ENCODE measurements at places on chromosomes 2 and 18.
A peak's percentile ranks its signal among the peaks of the same experiment; 100 is the strongest.

- DNase-seq, result no peak
Observed at GRCh38 chr18:8212896-8213780, 396.1 kb upstream of the RAB12 start.

DNA sequence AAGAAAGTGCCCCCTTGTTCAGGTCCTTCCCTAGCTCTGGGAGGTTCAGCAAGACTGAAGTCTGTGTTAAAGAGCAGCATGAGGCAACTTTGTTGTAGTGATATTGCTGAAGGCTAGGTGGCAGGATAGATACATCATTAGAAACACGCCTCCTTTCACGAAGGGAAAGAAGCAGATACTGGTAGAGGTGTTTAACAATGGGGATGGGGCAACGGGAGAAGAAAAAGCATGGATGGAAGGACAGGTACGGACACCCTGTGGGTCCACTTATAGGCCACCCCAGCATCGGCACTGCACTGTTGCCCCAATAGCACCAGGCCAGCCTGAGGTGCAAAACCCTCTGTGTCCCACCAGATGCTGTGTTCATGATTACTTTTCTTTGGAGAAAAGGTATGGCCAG is 3.5 kb upstream of the IGFBP5 start:
- no peak for DNase-seq

GRCh38 chr2:217673627-217674026 is 329.2 kb downstream of the TNS1 start:
- DNase-seq, result no peak

- no peak for DNase-seq
Observed at GRCh38 chr2:102844911-102845310, 83.1 kb downstream of the TMEM182 start.

DNA sequence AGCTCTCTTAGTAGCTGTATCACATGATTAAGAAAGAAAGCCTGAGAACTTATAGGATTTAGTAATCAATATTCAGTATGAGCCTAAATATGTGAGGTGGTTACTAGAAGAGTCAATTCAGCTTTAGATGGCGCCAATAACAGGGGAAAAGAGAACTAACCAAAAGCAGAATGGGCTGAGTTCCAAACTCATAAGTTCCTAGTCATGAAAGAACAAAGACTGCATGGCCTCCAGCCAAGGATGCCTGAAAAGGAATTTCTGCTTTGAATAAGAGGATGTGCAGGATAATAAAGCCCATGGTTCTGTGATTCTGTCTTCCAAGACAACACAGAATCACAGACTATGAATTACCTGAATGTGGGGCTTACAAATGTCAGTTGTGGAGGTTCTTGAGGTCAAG is 196.5 kb downstream of the SATB2 start:
- DNase-seq, result no peak

DNA sequence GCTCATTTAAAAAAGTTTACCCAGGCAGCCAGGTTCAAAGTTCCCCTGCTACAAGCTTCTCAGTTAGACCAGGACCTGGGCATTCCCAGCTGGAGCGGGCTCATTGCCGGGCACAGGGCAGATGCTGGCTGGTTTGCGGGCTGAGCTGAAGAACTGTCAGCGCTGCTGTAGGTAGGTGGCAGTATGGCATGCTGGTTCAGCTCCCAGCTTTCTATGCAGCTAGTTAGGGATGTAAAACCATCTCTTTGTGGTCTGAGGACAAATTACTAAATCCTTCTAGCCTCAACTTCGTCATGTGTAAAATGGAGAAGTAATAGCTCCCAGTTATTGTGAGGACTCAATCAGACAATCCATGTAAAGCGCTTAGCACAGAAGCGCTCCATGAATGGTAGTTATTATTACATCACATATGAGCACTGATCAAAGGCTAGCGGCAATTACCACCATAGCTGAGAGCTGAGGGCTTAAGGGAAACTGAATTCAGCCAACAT is 2.4 kb upstream of the LDLRAD4 start:
- peak; percentile 55 for DNase-seq

GRCh38 chr2:216016581-216016980 is 3.2 kb upstream of the MREG start:
- no peak for DNase-seq

DNA sequence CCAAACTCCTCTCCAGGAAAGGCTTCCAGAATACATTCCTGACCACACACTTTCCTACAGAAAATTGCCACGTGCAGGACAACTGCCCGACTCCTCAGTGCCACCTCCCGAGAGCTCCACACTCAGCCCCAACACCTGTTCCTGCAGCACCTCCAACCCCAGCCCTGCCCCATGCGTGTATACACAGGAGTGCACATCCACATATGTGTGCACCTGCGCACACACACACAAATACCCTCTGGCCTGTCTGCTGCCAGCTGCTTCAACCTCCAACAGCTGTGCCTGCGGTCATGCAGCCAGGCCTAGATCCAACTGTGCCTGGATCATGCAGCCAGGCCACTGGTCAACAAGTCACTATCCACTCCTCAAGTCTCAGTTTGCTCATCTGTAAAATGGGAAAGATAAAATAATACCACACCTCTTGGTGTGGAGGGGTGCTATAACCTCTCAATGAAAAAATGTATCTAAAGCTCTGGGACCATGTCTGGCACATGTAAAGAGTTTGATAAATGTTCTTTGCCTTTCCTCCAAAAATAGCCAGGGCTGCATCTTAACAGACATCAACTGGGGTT is 152.1 kb upstream of the ID2 start:
- no peak for DNase-seq

- no peak for DNase-seq
Observed at GRCh38 chr2:52463457-52463856, 1304.1 kb upstream of the CHAC2 start.

- DNase-seq, result no peak
Observed at GRCh38 chr2:47344890-47345589, 57.9 kb upstream of the MSH2 start.

DNA sequence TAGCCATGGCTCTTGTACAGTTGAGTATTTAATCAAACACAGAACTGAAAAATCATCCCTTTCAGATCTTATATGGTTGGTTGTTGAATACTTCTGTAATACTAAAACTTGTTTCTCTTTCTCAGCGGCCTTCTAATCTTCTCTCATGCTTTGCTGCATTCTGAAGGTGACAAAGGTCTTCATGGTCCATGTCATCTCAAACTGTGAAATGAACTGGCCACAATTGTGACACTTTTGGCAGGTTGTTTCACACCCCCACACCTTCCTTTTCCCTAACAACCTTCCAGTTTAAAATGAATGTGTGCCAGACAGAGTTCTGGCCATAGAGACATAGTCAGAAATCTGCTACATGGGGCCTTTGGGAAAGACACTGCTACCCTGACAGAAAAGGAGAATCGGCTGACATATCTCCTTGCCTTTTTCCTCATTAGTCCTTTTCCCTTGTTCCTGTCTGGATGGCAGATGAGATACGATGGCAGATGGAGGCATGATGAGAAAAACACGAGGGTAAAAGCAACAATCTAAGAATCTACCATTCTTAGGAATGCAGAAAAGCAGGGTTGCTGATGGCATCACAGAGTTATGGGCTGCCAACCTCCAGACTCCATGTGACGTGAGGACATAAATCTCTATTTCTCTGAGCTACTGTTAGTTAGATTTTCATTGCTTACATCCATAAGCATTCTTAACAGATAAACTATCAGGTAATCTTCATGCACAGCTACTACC is 106.5 kb downstream of the PIGN start:
- no peak for DNase-seq

GRCh38 chr2:207501802-207502576 is 27.8 kb upstream of the CREB1 start:
- DNase-seq, result no peak

GRCh38 chr18:24086082-24086481 is 52.8 kb upstream of the CABYR start:
- no peak for DNase-seq

DNA sequence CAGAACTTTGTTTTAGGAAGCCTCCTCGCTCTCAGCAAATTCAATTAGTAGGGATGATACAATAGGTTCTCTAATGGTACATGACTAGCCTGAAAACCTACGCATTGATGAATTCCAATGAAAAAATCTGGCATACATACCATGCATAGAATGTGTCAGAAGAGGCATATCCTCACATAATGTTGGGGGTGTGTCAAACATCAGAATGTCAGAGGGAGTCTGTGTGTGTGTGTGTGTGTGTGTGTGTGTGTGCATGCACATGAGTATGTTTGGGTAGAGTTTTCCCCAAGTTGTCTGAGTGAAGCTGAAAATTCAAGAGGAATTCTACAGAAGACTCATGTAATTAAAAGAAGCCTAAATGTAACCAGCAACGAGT is 78.5 kb downstream of the FIGN start:
- no peak for DNase-seq

DNA sequence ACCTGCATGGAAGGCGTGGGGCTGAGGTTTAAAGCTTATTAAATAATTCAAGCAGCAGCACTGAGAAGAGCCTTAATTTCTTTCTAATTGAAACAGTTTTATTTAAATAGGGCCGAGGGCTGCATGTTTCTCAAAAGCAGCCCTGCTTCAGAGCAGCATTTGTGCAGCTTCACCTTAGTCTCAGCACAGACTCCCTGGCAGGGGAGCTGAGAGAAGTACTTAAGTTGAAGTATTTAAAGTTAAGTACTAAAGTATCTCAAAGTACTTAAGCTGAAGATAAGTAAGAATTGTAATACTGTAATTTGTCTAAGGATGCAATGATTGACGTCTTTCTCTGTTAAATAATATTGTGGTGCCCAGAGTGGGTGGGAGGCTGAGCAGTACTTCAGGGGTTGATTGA is 31.4 kb downstream of the IMPA2 start:
- DNase-seq, result no peak

GRCh38 chr2:241288324-241288888 is 27.1 kb downstream of the HDLBP start:
- DNase-seq, result no peak

GRCh38 chr2:76268484-76268883 is 557.8 kb upstream of the GCFC2 start:
- DNase-seq, result no peak

GRCh38 chr18:13237073-13237472 is 18.5 kb downstream of the LDLRAD4 start:
- DNase-seq, result no peak

DNA sequence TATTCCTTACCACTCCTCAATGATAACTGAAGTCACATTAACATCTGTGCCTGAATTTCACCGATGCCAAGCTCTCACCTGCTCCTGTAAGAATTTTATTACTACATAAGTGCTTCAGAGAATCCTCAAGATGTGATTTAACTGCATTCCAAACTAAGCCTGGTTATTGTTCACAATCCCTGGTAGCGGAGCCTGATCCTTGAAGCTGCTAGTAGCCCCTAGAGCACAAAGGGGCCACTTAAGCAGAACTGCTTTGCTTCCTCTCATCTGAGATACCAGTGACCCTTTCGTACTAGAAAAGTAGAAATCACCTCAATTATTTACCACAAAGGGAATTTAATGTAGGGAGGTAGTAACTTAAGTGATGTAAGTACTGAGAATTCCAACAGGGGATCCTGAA is 529.6 kb downstream of the CPS1 start:
- DNase-seq, result no peak

DNA sequence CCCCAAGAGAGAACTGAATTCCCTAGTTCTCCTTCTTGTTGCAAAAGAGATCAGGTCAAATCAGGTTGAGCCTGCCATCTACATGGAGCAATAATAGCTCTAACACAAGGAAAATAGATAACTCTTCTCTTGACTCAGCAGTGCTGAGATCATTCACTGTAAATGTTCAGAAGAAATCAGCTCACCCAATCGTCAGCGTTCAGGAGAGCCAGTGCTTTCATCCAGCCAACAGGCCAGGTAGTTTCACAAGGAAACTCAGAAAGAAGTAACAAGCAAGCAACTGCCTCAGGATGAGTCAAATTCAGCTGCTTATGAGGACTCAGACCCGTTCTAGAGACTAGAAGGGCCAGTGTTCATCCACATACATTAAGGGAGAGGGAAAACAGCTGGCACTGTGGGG is 5.9 kb downstream of the LMAN2L start:
- no peak for DNase-seq
